Fibroblast of skin of back (primary cell): ENCODE measurements at places on chromosomes 11 and 22.
A peak's percentile ranks its signal among the peaks of the same experiment; 100 is the strongest.

GRCh38 chr11:69122326-69122629 is 33.5 kb upstream of the SMIM38 start:
- no peak for DNase-seq

GRCh38 chr22:19090586-19091127 is 31.6 kb downstream of the DGCR2 start:
- no peak for DNase-seq

DNA sequence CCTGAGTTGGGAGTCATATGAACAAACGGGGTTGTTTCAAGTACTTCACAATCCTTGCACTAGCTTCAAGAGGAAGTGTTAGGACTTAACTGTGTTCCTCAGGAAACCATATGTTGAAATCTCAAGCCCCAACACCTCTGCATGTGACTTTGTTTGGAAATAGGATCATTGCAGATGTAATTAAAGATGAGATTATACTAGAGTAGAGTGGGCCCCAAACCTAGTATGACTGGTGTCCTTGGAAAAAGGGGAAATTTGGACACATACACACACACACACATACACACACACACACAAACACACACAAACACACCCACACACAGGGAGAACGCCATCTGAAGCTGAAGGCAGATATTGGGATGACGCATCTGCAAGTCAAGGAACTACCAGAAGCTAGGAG is 6.4 kb upstream of the CEP295 start:
- no peak for DNase-seq

- DNase-seq, result peak; percentile 70
These were observed 57.6 kb downstream of the SYN3 start for GRCh38 chr22:33000342-33001280.

GRCh38 chr11:47889714-47890441 is 41.7 kb upstream of the NUP160 start:
- no peak for DNase-seq

GRCh38 chr11:2137202-2138067 is 1.8 kb downstream of the IGF2 start:
- peak; percentile 49 for DNase-seq

DNA sequence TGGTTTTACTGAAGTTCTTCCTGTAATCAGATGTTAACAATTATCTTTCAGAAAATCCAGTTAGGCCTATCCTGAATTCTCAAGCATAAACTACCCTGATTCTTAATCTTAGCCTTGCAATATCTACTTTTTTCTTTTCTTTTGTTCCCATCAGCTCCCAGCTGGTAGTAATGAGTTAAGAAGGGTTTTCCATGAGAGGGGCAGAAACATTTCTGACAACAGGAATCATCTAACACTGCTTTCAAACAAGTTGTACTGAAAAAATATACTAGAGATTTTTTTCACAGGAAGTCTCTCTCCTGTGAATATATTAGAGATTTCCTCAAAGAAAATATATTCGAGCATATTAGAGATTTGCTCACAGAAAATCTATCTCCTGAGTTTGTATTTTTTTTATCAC is 3.3 kb upstream of the TRIM6 start:
- DNase-seq, result peak; percentile 16

GRCh38 chr11:5280582-5281102 is 10.9 kb upstream of the HBE1 start:
- peak; percentile 97 for DNase-seq

DNA sequence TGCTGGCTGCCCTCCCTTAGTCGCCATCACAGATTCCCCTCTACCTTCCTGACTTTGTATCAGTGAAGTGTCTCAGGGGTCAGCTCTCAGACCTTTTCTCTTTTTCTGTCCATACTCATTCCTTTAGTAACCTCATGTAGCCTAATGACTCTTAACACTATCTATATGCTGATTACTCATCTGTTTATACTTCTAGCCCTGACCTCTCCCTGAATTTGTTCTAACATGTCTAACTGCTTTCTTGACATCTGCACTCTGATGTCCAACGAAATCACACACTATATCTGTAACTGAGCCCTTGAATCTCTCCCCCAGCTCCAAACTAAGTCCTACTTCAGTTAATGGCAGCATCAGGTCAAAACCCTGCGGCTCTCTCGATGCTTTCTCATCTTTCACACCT is 135.8 kb upstream of the TIMP3 start:
- peak; percentile 11 for DNase-seq

DNA sequence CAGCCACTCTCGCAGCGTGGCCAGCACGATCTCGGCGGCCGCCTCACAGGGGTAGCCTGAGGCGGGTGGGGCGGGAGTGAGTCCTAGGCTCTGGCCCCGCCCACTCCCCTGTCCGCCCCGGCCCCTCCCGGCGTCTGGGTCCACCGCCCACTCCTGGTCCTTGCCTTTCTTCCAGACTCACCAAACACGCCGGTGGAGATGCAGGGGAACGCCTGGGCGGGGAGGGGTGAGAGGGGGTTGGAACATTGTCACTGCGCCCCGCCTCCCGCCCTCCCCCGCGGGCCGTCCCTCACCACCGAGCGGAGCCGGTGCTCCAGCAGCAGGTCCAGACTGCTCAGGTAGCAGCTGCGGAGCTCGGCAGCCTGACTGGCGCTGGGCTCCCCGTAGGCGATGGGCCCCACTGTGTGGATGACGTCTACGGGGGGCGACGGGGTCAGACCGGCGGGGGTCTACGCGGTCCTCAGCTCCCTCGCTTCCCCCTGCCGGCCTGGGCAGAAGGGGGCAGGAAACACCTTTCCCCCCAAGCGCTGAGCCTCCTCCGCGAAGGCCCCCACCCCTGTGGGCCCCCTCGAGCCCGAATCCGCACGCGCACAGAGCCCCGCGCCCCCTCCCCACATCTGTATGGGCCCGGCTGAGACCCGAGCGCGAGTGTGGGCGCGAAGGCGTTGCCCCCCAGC is 13.2 kb downstream of the OTUB1 start:
- DNase-seq, result peak; percentile 28

GRCh38 chr22:25021976-25022711 is 69.6 kb downstream of the KIAA1671 start:
- no peak for DNase-seq

DNA sequence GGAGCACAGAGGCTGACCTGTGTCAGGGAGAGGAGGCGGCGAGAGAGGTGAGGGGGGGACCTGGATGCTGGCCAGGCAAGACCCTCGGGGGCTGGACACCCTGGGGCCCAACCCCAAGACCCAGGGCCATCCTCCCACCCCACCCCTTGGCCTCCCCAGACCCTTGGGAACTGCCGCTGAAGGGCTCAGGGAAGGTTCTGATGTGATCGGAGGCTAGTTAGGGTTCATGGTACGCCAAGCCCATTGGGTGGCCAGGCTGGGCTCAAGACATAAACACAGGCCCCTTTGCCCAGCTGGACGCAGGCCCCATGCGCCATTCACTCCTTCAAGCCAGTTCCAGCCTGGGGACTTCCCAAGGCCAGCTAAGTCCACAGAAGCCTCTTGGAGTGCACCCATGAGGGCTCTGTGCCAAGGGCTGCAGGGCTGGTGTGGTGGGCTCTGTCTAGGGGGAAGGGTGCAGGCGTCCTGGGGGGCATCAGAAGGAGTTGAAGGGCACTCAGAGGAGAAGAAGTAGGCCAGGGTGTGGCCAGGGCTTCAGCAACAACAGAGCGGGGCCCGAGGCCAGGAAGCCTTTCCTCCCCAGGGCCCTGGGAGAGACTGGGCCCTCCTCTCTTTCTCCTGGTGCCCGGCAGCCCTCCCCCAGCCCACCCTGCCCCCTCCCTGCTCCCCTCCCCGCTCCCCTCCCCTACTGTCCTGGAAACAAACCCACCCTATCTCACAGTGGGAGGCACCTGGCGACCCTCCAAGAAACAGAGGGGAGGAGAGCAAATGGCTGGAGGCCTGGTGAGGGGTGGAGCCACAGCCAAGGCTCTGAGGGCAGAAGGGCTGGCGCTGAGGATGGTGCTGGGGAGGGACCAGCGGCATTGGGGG is 12.9 kb downstream of the TSPAN32 start:
- peak; percentile 93 for DNase-seq

DNA sequence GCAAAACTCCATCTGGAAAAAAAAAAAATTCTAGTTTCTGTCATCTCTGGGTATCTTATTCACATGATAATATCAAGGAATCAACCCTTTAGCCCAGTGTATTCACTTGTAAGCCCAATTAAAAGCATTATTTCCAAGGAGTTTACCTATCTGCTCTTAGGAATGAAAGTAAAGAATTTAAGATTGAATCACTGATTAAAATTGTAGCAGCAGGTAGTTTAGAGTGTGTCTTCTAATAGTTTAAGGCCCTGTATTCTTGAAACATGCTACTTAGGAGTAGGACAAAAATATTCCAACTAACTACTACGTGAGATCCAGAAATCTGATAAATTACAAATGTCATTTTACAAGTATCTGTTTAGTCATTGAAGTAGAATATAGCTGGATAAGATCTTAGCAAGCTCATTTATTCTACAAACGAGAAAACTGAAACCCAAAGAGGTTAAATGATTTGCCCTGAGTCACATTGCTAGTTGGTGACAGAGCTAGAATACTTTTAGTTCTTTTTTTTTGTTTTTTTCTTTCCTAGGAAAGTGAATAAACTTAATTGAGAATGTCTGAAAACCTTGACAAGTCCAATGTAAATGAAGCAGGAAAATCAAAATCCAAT is 4.0 kb downstream of the TCP11L1 start:
- DNase-seq, result no peak

GRCh38 chr11:61328351-61328750 is 4.6 kb downstream of the DDB1 start:
- DNase-seq, result no peak

DNA sequence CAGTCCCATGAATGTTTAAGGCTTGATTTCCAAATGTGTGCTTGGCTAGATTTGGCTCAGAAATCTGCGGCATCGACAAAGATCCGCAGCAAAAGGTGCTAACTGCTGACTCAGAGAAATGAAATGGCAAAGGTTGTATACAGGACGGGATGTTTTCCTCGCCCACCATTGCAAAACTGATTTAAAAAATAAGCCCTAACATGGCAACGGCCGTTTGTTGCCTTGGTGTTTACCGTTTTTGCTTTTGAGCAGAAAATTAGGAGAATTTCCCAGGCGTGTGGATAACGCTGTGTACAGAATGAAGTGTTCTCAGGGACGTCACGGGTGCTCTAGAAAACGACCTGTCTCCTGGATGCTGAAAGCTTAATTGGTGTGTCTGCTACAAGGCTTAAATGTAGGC is 70.2 kb downstream of the ARHGAP8 start:
- no peak for DNase-seq

DNA sequence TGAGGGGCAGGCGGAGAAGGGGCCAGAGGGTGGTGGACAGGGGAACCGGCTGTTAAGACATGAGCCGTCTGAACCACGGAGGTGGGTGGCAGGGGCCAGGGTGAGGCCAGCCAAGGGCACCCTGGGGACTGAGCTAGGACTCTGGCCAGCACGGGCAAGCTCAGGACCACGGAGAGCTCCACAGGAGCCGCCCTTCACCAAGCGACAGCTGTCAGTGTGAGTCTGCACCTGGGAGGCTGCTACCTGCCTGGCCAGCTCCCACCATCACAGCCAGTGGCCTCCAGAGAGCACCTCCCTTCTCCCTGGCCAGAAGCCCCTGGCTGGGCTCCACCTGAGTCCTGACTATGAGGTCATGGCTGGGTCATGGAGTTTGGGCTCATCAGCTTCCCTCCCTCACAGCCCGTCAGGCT is 21.6 kb downstream of the MGAT3 start:
- DNase-seq, result no peak

GRCh38 chr22:44272401-44272771 is 40.4 kb downstream of the SHISAL1 start:
- no peak for DNase-seq

- peak; percentile 92 for DNase-seq
These were observed 48.3 kb downstream of the RPUSD4 start for GRCh38 chr11:126163074-126163700.

- no peak for DNase-seq
These were observed 12.4 kb upstream of the POLDIP3 start for GRCh38 chr22:42626951-42627625.

- peak; percentile 24 for DNase-seq
These were observed 100.3 kb upstream of the CLPB start for GRCh38 chr11:72534371-72535193.

- no peak for DNase-seq
These were observed 348.7 kb downstream of the ETS1 start for GRCh38 chr11:128238521-128239265.

- no peak for DNase-seq
These were observed 46.1 kb upstream of the PHF21B start for GRCh38 chr22:45055936-45056335.

DNA sequence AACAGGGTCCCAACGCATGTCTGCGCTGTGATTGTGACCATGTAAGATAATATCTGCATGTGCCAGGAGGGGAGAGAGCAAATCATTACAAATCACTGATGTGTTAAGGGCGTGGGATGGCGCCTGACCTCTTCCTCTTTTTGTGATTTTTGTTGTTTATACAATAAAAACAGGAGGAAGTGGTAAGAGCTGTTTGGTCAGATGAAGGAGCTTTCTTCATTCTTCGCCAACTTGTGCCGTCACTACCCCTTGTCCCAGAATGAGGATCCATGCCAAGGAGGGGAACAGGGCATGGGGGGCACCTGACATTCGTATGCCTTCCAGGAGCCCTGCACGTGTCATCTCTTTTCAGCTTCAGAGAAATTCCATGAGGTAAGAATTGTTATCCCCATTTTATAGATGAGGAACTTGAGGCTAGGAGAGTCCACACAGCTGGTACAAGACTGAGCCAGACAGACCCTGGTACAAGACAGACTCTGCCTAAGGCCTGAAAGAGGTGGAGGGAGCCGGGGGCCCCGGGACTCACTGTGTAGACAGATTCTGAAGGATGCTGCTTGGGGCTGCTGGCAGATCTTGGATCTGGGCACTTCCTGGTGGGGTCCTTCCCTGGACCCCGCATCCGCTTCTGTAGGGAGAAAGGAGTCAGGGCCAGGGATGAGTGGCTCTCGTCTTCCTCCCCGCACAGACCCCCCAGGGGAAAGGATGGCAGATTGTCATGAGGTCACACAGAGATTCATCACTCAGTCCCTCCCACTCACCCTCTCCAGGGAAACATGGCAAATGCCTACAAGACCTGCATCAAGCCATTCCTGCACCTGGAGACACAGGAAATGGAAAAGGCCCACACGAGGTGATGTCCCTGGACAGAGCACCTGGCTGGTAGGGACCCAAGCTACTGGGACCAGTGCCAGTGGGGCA is 34.6 kb downstream of the NFAM1 start:
- DNase-seq, result no peak

DNA sequence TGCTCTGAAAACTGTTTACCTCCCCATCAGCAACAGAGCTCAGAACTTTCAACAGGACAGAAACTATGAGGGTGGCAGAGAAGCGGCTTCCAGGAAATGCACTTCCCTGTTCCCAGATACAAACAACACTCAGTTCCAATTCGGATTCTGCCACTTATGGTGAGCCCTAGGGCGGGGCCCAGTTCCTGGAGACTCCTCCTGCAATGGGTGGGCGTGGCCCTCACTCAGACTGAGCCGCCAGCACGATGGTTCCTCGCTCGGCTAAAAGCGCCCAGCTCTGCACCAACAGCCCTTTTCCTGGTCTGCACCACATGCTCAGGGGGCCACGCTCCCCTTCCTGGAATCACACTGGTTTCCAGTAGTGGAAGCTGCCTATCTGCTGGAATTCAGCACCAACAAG is 314.1 kb downstream of the CTTN start:
- DNase-seq, result no peak

DNA sequence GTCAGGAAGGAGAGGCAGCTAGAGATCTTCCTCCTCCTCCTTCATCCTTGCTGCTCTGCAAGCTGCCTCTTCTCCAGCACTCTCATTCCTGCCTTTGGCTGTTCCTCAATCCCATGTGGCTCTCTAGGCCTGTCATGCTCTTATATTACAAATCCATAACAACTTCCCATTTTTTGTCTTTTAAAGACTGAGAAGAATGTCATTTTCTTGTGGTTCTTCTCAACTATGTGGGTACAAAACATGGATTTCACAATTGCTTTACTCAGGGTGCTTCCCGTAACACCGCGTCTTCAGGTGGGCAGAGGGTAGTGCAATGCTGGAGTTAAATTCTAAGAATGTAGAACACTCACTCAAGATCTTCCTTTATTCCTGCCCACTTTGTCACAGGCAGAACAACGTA is 6.8 kb upstream of the CAT start:
- no peak for DNase-seq
